ENCODE measurements at places on chromosomes 5 and 9.

- DNase-seq = no peak
Observed at GRCh38 chr5:149724130-149724840, 5.8 kb upstream of the PPARGC1B start.

- DNase-seq = no peak
Observed at GRCh38 chr9:76591256-76591950, 132.4 kb downstream of the GCNT1 start.

GRCh38 chr9:133429641-133430161 lies 7.5 kb downstream of the ADAMTS13 start:
- no peak for DNase-seq

- DNase-seq = no peak
Observed at GRCh38 chr5:33828626-33829308, 63.0 kb downstream of the ADAMTS12 start.

GRCh38 chr5:159053216-159053615 lies 46.5 kb downstream of the EBF1 start:
- DNase-seq = no peak

DNA sequence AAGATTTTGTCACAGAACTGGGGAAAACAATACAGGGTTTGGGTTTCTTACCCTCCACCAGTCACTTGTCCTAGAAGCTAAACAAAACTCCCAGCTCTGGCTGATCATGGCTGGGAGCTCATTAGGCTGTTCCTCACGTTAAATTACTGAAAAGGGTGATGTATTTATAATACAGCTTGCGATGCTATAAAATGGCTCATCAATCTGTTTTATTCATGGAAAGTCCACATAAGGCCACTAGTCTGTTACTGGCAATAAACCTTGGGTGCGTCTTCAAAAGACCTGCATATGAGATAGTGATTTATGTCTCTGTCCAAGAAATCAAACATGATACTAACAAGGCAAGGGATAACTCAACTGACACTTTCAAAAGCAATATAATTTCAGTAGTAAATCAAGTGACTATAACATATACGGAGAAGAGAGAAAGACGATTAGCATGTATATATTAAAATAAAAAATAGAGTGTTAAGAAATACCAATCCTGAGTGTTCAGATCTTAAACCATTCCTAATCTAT lies 219.0 kb downstream of the BNC2 start:
- no peak for DNase-seq

DNA sequence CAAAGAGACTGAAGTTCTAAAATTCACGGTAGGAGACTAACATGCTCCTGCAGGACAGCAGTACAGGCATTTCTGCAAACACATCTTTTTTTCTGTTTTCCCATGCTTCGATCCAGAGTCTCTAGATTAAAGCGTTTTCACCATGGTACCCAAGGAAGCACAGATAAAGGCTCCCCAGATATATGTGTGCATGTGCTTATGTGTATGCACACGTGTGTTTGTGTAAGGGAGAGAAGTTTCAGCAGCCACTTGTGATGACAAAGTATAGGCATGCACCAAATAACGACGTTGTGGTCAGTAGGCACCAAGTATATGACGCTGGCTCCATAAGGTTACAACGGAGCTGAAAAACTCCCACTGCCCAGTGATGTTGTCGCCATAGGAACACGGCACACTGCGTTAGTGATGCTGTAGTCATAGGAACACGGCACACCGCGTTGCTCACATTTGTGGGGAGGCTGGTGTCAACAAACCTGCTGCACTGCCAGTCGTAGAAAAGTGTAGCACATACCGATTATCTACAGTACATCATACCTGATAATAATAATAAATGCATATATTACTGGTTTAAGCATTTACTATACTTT lies 21.7 kb downstream of the MED10 start:
- DNase-seq = no peak

DNA sequence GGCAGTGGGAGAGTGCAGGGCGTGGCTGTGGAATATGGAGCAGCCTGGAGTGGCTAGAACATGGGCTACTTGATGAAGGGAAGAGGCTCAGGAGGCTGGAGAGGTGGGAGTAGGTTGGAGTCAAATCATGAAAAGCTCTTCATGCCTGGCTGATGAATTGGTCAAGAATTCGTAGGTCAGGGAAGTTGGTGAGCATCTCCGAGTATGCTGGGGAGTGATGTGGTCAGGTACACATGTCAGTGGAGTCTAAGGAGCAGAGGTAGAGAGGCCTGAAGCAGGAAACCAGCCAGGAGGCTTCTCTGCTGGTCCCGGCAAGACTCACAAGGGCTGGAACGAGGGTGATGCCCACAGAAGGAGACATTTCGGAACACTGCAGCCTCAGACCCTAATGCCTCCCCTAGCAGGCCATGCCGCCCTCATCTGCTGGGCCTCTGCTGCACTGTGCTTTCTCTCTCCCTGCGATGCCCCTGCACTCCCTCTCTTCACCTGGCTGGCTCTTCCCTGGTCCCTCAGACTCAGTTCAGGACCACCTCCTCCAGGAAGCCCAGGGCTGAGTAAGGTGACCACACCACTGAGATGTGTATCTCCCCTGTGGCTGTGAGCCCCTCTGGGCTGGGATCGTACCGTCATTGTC lies 33.6 kb downstream of the TMOD1 start:
- DNase-seq = no peak

GRCh38 chr5:1826235-1826980 lies 25.2 kb downstream of the NDUFS6 start:
- DNase-seq = no peak

GRCh38 chr5:67063791-67064190 lies 132.8 kb downstream of the CD180 start:
- DNase-seq = no peak

DNA sequence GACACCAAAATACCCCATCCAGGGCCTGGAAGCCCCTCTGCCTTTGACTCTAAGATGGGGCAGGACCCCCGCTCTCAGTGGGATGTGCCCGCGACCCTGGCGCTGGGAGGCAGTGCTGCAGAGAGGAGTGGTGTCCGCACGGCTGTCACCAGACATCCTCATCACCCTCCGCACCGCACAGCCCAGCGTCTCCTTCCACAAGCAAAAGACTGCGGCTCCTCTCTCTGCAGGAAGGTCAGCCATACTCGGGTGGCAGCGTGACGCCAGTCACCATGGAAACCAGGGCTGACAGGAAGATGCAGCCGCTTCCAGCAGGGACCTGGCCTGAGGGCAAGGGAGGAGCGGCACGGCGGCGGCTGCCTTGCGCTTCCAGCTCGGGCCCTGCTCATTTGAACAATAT lies 17.1 kb upstream of the SLC6A3 start:
- DNase-seq = no peak

DNA sequence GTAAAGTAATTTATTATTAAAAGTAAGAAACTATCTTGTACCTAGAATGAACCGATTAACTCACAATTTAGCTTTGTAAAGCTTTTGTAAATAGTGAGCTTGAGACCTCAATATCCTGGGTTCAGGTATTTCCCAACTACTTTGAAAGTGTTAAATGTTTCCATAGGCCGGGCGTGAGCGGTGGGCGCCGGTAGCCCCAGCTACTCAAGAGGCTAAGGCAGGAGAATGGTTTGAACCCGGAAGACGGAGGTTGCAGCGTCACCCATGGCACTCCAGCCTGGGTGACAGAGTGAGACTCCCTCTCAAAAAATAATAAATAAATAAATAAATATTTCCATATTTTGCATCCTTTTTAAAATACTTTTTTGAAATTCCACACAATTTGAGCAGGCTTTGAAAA lies 1.5 kb upstream of the ANKH start:
- DNase-seq = no peak

DNA sequence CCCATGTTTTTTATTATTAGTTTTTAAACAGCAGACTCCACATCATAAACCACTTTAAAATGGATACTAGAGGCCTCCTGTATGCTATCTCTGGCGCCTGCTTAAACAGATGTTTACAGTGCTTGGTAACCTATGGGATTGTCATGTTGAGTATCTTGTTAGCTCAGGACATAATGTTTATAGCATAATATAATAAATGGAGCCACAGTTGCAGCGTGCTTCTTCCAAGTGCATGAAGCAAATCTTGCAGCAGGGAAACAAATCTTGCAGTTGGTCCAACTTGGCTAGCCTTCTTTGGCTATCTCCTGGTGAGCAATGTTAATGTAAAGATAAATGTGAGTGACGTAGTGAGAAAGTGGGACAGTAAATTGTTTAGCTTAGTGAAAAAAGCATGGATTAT lies 2.8 kb downstream of the GHR start:
- no peak for DNase-seq

DNA sequence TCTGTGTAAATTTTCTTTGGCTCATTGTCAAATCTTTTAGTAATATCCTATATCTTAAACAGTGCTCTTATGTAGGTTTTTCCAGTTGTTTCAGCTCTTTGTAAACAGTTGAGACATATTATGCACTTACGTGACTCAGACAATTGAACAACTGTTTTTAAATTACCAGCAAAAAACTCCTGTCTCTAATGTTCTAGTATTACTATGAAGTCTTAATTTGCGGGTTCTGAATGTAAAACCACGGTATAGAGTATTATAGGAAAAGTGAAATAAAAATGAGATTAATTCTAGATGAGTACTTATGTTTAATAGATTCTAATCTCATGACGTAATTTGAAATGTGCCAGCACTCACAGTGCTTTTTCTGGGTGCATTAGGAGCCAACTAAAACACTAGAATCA lies 136.0 kb downstream of the GDNF start:
- no peak for DNase-seq

GRCh38 chr9:78326564-78326963 lies 29.6 kb downstream of the PSAT1 start:
- DNase-seq = no peak

GRCh38 chr9:20760246-20760891 lies 76.3 kb downstream of the FOCAD start:
- no peak for DNase-seq

DNA sequence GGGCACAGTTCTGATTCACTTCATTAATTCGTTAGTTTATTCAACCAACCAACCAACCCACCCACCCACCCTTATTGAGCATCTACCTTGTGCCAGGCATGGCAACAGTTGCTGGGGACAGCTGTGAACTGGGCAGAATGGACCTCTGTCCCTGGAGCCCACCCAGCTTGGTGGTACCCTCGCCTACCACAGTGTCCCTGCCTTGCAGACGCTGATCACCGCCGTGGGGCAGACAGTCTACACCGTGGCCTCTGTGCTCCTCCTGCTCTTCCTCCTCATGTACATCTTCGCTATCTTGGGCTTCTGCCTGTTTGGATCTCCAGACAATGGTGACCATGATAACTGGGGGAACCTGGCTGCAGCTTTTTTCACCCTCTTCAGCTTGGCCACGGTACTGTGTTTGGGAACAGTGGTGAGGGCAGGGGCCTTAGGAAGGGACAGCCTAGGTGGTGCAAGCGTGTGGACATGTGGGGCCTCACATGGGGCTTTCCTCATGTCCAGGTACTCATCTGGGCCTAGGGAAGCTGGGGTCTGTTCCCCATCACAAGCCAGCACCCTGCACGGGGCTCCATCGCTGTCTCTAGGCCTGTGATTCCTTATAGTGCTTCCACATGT lies 26.2 kb downstream of the PITX1 start:
- DNase-seq = no peak

DNA sequence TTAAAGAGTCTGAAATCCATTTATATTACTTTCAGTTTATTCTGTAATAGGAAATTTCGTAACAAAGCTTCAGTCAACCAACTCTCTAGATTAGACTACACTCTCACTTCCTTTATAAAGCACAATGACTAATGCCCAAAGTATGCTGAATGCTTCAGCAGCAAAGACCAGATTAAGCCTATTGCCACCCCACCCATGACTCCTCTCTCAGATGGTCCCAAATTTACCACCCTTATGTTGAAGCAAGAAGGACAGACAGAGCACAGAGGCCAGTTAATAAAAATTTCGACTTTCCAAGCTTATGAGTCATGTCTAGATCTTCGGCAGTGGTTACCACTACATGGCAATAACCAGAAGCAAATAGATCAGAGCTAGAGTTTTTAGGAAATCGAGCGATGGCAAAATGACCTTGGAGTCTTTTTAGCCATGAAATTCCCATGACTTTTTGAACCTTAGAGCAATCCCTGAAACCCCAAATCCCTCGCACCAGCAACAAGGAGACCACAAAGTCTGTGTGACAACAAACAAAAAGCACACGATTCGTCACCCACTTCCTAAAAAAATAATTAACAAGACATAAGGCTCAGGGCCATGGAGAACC lies 287.8 kb upstream of the RASA1 start:
- DNase-seq = peak; percentile 17

DNA sequence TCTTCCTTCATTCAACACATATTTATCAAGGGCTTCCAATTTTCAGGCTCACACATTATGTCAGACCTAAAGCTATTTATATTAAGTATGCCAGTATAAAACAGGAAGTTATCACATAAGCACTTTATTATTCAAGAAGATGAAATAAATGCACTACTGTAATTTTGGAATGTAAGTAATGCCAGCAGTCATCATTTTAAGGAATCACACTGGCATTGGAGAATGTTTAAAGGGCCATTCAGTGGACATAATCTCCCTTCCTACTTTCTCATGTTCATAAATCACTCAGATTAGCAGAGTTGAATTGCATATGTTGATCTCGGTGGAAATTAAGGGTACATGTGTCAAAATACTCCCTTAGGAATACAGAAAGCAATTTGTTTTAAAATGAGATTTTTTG lies 164.4 kb downstream of the GIN1 start:
- no peak for DNase-seq

DNA sequence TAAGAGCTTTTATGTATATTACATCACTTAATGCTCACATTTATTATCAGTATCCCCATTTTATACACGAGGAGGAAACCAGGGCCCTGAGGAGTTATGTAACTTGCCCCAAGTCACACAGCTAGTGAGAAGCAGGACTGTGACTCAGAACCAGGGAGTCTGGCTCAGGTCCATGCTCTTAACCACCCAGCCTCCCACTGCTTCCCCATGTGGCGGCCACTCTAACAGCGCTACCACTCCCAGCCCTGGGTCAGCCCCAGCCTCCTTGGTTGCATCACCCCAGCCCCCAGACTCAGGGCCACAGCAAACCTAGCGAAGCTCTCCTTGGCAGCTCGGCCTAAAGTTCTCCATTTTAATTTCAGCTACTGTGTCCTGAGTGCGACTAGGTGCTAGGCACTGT lies 159.1 kb downstream of the PAX5 start:
- DNase-seq = no peak

DNA sequence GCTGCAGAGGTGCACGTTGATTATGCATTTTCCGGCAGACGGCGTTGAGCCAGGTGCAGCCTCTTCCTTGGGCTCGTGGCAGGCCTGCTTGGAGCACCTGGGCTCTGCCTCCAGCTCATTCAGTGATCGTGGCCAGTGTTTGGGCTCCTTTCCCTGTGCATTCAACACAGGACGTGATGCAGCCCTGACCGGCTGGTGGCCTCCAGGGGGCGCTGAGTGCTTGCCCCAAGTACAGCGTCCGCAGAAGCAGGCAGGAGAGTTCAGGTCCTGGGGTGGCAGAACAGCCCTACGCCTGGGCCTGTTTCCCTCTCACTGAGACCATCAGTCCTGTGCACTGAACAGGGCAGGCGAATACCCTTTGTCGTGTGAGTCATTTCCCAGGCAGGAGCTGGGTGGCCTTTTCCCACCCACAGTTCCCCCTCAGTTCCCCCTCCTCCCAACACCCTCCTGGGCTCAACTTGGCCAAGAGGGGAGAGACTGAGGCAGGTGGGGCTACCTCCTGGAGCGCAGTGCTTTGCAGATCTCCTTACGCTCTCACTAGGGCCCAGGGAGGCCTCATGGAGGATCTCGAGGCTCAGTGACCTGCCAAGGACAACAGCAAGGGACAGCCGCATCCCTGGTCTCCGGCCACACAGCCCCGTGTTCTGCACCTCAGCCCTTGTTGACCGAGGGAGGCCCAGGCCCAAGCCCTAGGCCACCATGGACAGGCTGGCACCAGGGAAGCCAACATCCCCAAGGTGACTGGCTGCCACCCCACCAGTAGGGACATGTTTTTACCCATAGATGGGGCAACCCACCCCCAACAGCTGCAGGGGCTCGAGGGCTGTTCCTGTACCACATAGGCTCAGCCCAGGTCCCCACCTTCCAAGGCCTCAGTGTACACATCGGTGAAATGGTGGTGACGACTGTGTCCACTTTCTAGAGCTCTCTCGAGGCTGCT lies 52.9 kb downstream of the LRSAM1 start:
- DNase-seq = peak; percentile 38
